ENCODE measurements at places on chromosomes 2 and 18.

- DNase-seq, result no peak
These were observed 411.7 kb upstream of the NETO1 start for GRCh38 chr18:73279498-73279897.

- DNase-seq, result no peak
These were observed 13.8 kb upstream of the SLC25A52 start for GRCh38 chr18:31774477-31774785.

GRCh38 chr18:12628706-12629702, 28.9 kb downstream of the SPIRE1 start:
- peak; percentile 28 for DNase-seq

- peak; percentile 43 for DNase-seq
These were observed 5.4 kb downstream of the IRS1 start for GRCh38 chr2:226794196-226794661.

DNA sequence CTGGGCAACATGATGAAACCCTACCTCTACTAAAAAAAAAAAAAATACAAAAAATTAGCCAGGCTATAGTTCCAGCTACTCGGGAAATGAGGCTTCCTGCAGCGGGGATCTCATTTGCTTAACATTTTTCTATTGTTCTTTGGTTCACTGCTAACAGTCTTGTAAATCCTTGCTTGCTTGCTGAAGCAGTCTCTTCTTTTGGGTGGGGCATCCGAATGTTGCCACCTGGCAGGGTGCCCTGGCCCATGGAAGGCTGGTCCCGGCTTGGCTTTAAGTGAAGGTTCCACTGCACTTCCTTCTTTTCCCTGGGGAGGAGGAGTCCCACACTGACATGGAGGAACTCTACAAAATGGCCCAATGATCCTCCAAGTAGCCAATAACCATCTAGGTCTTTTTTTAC, 6.0 kb upstream of the ANKRD29 start:
- DNase-seq, result no peak

GRCh38 chr18:40925071-40925541, 1029.9 kb upstream of the PIK3C3 start:
- no peak for DNase-seq

DNA sequence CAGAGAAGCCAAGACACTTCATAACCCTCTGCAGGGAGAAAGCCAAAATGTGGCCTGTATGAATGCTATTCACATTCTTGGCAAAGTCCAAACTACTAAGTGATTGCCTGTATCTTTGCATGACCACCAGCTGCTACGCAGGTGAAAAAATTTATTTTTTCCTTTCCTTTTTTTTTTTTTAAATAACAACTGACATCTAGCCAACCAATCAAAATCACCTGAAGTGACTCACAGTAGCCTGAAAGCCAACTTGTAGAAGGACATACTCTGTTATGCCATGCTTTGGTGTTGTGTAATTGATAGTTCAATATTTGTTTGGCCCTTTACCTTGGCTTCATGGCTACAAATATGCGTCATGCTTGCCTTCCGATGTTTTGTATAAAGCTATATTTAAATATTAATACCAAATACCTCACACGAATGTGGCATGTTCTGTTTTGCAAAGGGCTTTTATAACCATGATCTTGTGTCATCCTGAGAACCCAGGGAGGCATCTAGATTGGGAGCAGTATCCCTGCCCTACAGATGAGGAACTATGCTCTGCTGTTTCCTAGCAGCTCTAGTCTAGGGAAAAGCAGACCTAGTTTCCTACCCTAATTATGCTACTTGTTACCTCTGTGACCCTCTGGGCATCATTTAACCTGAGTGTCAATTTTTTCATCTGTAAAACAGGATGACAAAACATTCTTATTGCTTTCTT, 102.1 kb downstream of the MYOM1 start:
- no peak for DNase-seq
